ENCODE measurements at places on chromosomes 3 and 15.
A peak's percentile ranks its signal among the peaks of the same experiment; 100 is the strongest.

GRCh38 chr3:47394881-47395280 is 14.1 kb downstream of the PTPN23 start:
- no peak for DNase-seq

DNA sequence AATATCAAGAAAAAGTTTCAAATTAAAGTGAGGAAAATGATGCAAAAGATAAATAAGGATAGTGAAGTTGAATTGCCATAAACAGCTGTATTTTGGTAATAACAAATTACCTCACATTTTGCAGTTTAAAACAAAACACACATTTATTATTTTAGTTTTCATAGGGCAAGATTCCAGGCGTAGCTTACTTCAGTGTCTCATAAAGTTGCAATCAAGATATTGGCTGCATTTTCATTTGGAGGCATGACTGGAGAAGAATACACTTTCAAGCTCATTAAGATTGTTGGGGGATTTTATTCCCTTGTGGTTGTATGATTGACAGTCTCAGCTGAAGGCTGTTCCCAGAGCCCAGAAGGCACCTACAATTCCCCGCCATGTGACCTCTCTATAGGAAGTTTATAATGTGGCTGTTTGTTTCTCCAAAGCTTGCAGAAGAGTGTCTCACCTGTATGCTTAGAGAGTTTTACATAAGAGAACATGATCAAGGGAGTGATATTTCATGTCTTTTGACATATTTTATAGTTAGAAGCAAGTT is 151.4 kb downstream of the OTOL1 start:
- no peak for DNase-seq

GRCh38 chr15:98778960-98779359 is 130.6 kb downstream of the IGF1R start:
- DNase-seq, result no peak

- no peak for DNase-seq
Measured at GRCh38 chr3:40504636-40505430, 1.0 kb upstream of the ZNF620 start.

DNA sequence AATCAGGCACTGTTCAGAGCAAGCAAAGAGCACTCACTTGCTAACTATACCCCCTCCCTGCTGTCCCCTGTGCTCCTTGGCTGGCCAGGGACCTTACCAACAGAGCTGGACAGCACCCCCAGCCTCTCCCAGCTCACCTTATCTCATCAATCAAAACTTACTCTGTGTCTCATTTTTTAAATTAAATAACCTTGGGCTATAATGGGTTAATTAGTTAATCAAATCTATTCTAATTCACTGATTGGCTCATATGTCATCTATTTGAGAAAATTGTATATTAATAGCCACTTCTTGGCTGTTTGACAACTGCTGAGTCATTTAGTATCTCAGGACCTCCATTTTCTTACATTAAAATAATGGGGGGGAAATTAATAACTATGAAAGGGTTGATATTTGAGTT is 22.9 kb downstream of the IL5RA start:
- no peak for DNase-seq

- no peak for DNase-seq
Measured at GRCh38 chr3:195153130-195153529, 117.8 kb downstream of the XXYLT1 start.

DNA sequence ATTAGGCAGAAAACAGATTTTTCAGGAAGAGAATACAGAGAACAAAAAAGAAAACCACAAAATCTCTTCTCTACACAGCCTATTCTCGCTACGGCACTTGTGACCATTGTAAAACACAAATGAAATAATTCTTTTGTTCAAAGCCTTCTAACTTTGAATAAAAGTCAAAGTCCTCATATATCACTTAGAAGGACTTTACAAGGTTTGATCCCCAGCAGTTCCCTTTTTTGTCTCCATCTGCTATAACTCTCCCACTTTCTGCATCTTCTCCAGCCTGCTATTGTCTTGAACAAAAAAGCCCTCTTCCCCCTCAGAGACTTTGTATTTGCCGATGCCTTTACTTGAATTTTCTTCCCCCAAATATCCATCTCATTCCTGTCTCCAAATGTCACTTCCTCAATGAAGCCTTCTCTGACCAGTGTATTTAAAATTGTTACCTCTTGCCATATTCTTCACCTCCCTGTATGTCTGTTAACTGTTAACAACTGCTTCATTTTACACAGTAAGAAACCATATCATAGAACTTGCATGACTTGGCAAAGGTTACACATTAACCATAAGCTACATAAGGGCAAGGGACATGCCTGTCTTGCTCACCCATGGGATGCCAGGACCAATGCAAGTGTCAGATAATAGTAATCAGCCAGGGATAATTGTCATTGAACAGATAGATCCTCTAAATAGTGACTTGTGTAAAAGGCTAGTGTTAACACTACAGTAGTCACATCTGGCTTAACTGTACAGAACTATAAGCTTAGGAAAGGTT is 122.4 kb downstream of the CBLB start:
- DNase-seq, result no peak

DNA sequence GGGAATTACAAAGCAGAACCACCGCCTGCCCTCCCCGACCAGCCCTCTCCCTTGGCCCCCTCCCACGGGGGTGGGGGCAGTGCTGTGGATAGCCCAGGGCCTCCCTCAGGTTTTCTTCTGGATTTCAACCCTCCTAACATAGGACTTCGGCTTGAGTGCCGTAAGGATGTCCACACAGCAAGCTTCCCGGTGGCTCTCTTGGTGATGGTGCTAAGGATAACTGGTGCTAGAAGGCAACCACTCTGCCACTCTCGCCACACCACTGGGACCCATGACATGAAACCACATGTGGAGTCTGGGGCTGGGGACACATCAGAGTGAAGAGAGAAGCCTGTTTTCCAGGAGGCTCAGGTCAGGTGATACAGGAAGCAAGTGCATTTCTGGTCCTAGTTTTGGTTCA is 35.4 kb downstream of the SCN5A start:
- no peak for DNase-seq

DNA sequence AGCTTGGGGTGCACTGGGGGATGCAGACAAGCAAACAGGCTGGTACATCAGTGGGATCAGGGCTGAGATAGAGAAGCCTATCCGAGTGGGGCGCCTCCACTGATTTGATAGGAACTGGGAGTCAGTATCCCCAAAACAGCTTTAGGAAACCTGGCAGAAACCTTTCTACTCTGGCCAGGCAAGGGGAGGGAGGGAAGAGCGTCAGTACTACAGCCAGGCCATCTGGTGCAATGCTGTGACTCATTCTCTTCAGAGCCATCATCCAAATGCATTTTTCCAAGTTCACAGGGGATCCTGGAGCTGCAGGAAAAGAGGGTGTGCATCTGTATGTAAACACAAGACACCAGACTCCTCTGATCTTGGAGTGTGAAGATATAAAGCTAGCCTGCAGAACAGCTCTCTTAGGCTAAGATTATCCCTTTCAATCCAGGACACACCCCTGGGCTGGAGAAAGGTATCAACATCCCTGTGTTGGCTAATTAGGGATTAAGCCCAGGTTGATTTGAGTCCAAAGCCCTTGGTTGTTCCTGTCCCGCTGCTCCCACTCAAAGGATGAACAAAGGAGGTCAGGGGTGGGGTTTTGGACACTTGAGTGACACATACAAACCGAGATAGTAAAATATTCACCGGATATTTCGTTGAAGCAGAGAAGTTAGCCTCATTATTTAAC is 9.3 kb downstream of the GALNT15 start:
- no peak for DNase-seq

- DNase-seq, result no peak
Measured at GRCh38 chr15:60509470-60509869, 30.5 kb upstream of the ICE2 start.

DNA sequence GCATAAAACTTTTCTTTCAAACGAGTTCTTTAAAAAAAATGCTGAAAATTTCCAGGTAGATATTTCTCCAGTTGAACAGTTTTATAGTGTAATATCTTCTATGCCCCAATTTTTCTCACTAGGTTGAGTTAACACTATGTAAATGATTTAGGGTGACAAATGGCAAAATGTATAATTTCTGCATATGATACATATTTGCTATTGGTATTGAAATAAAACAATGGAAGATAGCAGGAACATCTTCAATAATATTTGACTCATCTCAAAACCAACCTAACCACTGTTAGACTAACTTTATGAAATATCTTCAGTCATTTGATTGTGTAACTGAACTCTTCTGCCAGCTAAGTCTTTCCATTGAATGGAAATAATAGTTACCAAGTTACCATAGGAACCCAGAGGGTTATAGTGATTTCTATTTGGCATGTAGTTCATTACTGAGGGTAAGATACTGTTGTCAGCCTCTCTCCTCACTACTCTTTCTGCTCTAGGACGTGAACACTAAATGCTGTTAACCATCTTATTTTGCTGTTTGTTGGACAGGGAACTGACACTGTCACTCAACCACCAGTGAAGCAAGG is 824.7 kb upstream of the NECTIN3 start:
- no peak for DNase-seq

DNA sequence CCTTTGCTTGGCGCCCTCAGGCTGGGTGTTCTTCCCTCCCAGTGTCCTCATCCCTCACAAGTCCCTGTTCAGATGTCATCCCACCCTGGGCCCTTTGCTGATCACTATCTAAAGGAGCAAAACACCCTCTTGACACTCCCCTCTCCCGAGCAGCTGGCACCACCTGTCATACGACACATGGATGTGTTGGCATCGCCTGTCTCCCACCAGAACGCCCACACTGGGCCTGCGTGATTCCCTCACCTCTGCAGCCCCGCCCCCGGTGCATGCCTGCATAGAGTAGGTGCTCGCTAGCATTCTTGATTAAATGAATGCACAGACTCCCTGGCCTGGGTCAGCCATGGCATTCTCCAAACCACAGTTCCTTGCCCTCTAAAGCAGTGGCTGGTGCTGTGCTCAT is 75.8 kb downstream of the DNAJB8 start:
- no peak for DNase-seq

- DNase-seq, result peak; percentile 85
Measured at GRCh38 chr3:132660052-132660810, at the start of gene UBA5. TSS of gene UBA5 (plus strand) at chr3:132660329. CDS start at chr3:132660538, 209 bp downstream.

DNA sequence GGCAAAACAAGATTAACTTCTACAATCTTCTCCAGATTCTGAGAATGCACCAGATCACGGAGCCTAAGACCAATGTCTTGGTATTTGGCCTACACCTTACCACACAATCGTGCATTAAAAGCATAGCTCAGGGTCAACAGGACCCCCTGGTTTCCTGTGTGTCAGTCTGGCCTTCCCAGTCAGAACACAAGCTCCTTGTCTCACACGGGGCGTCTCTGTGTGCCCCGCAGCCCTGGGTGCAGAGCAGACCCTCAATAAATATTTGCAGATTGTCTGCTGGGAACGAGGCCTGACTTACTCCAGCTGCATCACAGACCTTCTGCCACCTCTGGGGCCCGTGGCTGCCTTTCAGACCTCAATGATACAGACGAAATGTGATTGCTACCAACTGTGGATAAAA is 82.5 kb upstream of the CTNNB1 start:
- DNase-seq, result no peak

GRCh38 chr3:69710153-69710977 is 28.9 kb upstream of the MITF start:
- DNase-seq, result no peak

GRCh38 chr15:63190769-63191649 is 1.6 kb downstream of the RAB8B start:
- DNase-seq, result no peak

DNA sequence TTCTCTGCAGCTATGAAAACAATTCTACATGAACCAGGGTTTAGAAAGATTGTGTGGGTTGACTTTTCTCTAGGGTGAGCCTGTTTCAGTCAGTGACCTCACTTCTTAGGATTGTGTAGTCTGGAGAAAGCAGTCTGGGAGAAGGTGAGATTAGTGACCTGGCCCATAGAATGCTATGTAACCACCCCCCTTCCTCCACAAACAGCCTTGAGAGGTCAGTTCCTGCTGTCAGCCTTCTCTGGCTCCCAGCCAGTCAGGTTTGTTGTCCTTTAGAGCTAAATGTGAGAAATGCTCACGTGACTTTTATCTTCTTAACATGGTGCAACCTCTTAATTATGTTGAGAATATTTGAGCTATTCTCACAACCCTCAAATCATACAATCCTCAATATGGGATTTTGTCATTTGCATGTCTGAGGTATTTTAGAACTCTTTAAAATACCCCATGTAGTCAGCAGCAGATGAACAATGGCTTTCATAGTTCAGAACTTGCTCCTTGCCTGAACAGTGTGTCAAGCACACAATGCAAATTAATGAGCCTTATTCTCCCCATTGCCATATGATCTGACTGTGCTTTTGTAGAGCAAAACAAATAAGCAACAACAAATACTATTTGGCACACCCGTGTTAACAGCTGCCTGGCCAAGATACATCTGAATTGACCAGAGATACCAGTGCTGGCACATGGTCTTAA is 311.6 kb downstream of the CNTN6 start:
- DNase-seq, result no peak

DNA sequence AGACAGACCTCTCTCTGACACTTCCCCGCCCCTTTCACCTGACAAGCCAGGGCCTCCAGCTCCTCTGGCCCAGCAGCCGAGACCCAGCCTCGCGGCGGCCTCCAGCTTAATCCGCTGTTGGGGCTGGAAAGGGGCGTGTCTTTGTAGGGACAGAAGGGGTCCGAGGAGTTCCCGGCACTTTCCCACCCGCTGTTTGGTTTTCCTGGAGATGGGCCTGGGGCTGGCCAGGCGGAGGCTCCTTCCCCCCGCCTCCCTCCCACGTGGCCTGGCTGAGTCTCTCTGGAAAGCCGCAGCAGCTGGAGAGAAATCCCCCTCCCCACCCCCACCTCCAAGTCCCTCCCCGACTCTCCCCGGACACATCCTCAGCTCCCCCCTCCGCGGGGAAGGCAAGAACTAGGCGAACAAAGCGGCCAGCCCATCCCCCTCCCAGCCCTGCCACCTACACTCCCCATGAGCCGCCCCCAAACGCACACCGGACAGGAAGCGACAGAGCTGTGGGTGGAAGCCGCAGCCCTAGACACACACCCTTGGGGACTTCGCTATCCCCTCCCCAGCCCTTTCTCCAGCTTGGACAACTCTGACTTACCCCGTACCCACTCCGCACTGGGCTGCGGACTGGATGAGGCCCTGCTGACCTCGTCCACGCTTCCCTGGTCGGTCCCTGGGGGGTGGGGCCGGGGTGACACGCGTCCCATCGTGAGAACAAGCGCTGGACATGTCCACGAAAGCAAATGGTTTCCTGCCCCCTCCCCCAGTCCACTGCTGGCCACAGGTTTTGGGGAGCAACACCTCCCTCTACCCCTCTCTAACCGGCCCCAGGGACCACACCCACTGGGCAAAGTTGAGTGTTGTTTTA is 1.2 kb downstream of the IGDCC4 start:
- no peak for DNase-seq

GRCh38 chr3:130773366-130773765 is 26.7 kb upstream of the PIK3R4 start:
- DNase-seq, result no peak

- DNase-seq, result peak; percentile 62
Measured at GRCh38 chr3:30894521-30895251, at the start of gene GADL1. TSS of gene GADL1 (minus strand) at chr3:30894661. CDS start at chr3:30894614, 47 bp downstream.

GRCh38 chr3:165195640-165196576 is at the start of gene SLITRK3:
TSS of gene SLITRK3 (minus strand) at chr3:165196384. CDS start at chr3:165190830, 5,554 bp downstream.
- no peak for DNase-seq

DNA sequence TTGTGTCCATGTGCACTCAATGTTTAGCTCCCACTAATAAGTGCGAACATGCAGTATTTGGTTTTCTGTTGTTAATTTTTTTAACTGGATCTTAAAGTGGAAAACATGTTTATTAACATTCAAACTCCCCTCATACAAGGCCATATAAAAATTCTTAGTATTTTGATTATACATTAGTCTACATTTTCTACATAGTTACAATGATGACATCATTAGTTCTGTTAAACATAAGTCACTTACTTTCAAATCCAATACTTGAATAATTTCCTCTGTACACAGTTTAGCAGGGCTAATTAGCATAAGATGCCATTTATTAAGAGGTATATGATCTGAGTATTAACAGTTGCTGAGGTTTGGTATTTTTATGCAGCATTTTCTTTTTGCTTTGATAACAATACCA is 91.3 kb upstream of the CCDC39 start:
- DNase-seq, result no peak

Measured in activated CD8-positive, alpha-beta memory T cell treated with anti-CD3 and anti-CD28 coated beads, Interleukin-2, amount 50 U/mL, for 48 hours (primary cell).